ENCODE measurements at places on chromosomes 1 and 21.

- DNase-seq: no peak
These were observed 4.5 kb downstream of the RAB7B start for GRCh38 chr1:205998457-205999241.

GRCh38 chr1:160781914-160782689 lies 13.9 kb upstream of the LY9 start:
- no peak for DNase-seq

- no peak for DNase-seq
These were observed 210.1 kb upstream of the NRIP1 start for GRCh38 chr21:15274701-15275485.

- DNase-seq: no peak
These were observed 25.4 kb downstream of the OLFM3 start for GRCh38 chr1:101971304-101971703.

DNA sequence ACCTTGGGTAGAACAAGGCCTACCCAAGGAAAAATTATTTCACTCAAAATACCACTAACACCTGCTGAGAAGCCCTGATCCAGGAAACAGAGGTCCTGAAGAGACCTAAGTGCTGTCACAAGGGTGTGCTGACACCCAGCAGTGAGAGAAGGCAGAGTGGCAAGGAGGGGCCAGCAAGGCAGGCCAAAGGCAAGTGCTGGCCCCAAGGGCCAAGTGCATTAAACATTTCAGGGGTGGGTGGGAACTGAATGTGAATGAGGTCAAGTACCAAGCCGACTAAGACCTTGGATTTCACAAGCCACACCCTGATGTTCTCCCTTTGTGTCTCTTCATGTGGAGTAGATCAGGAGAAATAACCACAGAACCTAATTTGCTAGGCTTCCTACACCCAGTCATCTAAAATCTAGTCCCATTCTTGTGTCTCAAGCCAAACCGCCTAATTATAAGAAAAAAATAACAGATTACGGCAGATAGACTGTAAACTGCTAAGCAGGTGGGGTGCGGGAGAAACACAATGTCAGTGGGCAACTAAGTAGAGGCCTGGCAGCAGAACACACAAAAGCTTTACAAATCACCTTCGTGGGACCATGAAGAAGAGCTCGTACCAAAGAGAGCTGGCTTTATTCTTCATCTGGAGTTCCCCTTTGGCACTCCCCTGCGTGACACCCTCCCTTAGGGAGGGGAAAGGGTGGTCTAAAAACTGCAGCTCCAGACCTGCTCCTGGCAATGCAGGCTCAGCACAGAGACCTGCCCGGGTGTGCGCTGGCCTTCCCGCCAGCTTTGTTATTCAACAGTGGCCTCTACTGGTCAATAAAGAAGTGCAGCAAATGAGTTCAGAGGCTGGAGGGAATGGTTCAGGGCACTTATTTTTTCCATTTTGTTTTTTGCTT lies 8.7 kb downstream of the UBE2G2 start:
- no peak for DNase-seq

GRCh38 chr1:41122851-41123518 lies 101.5 kb upstream of the SLFNL1 start:
- DNase-seq: no peak

- no peak for DNase-seq
These were observed 148.1 kb upstream of the CTTNBP2NL start for GRCh38 chr1:112247961-112248360.

DNA sequence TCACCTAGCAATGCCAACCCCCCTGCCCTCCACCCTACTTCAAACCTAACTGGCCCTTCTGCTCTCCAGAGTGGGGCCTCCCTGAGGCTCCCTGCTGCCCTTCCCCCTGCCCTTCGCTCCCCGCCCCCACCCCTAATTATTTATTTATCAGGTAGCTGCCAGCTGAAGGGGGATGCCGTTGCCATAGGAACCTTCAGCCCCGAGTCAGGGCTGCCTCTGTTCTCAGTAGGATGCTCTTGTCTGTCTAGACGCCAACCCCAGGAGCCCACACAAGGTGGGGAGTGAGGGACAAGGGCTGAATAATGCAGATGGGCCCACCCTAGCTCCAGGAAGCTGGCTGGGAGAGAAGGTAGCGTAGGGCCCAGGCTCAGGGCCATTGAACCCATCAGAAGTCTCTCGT lies 41.1 kb downstream of the NKAIN1 start:
- DNase-seq: no peak

DNA sequence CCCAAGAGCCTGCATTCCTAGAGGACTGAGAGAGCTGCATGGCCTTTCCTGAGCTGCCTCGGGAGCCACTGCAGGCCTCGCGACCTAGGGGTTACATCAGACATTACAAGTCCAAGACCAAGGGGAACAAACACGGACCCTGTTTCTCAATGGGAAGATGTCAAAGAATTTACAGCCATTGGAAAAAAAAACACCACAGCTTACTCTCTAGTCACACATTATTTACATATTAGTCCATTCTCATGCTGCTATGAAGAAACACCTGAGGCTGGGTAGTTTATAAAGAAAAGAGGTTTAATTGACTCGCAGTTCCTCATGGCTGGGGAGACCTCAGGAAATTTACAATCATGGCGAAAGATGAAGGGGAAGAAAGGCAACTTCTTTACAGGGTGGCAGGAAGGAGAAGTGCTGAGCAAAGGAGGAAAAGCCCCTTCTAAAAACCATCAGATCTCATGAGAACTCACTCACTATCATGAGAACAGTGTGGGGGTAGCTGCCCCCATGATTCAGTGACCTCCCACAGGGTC lies 8.4 kb upstream of the PRMT2 start:
- no peak for DNase-seq

- DNase-seq: no peak
These were observed 27.2 kb upstream of the NFIA start for GRCh38 chr1:61055110-61055614.

GRCh38 chr1:2314273-2314802 lies 77.0 kb downstream of the MORN1 start:
- no peak for DNase-seq

All from HL-60 (cell line).